ENCODE measurements at places on chromosomes 3 and 15. TPM values are rescaled to one million over a fixed set of nuclear protein-coding genes. Genes with fewer than 3 reads are reported as not detected.

EFHB gene
- 0.17 TPM for total RNA-seq

GRCh38 chr3:111412656-111413055, 129.3 kb upstream of the CD96 start:
- DNase-seq = no peak

GRCh38 chr15:80580106-80580505, 115.0 kb upstream of the ABHD17C start:
- DNase-seq = no peak

FBXL2 gene
- total RNA-seq = not detected

- DNase-seq = no peak
Observed at GRCh38 chr15:67611370-67612369, 69.2 kb downstream of the MAP2K5 start.

DNA sequence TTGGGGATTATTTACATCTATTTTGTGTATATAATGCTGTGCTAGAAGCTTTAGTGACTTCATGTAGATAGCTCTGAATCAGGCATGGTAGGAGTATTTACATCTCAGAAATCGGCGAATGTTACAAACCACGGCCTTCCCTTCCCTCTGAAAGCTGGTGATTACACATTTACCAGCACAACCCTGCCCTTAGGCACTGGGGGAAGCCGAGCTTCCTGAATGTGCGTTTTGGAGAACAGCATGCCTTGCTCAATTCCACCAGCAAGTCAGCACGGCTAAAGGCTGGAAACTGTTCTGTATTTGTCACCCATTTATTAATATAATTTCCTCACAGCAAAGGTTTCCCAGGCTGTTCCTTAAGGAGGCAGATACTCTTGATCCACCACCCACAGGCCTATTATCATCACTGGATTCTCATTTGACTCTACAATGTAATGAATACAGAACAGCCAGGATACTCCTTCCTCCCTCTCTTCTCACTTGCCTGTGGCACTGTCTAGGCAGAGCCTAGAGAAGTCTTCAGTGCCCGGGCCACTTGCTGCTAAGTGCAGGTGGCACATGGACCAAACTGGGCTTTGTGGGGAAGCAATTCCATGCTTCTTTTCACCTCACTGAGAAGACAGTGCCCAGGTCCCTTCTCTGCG, 55.2 kb upstream of the CACNA2D3 start:
- DNase-seq = no peak

GRCh38 chr3:187167777-187168176, 28.5 kb upstream of the RPL39L start:
- DNase-seq = no peak

DNA sequence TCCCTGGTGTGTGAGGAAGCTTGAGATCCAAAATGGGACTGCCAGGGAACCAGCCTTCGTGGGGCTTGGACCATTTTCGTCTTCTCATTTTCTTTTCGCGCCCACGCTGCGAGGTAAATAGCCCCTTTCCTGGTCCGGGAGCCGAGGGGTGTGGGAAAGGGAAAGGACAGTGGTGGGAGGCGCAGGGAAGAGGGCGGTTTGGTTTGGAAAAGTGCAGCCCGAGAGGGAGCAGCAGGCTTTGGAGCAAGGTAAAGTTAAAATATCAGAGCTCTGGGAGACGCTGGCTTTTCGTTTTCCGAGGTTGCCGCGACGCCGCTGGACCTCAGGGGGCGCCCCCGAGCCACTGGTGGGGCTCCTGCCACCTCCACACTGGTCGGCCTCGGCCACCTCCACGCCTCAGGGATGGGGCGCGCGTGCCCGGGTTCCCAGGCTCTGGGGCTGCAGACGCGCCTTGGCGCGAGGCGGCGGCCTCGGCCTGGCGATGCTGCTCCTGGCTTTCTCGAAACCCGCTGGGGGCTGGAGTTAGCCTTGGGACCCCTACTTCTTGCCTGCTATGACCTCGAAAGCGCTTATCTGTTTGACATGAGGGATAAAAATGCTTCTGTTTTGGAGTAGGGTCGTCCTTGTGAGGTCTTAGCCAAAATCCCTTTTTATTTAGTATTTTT, 3.2 kb downstream of the PTPRG start:
- DNase-seq = no peak

- no peak for DNase-seq
Observed at GRCh38 chr3:120393243-120393642, 44.1 kb upstream of the LRRC58 start.

DNA sequence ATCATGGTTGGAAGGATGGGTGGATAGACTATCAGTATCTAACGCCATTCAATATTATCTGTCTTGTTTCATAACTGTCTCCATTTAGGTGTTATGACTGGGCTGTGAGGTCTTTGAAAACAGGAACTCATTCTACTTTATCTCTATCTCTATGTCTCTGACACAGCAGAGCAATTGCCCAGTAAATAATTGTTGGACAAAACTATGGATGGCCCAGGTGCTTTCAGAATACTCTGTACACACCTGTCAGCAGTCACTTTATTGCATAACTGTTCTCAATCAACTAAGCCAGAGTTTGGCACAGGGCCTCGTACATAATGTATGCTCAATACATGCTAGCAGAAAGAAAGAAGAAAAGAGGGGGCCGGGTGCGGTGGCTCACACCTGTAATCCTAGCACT, 210.3 kb downstream of the OPA1 start:
- no peak for DNase-seq

GRCh38 chr3:171270541-171270940, 189.7 kb downstream of the TNIK start:
- no peak for DNase-seq

DNA sequence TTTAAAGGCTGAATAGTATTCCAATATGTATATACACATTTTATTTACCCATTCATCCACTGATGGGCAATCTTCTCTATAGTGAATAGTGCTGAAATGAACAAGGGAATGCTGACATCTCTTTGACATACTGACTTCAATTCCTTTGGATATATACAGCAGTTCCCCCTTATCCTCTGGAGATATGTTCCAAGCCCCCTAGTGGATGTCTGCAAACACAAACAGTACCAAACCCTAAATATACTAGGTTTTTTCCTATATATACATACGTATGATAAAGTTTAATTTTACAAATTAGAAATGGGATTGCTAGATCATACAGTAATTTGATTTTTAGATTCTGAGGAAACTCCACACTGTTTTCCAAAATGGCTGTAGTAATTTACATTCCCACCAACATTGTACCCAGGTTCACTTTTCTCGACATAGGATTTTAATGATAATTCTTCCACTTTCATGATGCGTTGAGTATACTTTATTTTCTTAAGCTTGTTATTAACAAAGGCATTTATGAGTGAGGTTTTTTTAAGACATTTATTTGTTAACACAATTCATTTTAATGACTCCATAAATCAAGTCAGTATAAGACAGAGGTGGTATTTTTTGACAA, 38.2 kb downstream of the VPS13C start:
- DNase-seq = no peak

IQSEC1 gene
- total RNA-seq = 59.5 TPM

PPM1L gene
- 4.6 TPM for total RNA-seq

GRCh38 chr15:55694652-55695150, 48.3 kb downstream of the PRTG start:
- no peak for DNase-seq

DNA sequence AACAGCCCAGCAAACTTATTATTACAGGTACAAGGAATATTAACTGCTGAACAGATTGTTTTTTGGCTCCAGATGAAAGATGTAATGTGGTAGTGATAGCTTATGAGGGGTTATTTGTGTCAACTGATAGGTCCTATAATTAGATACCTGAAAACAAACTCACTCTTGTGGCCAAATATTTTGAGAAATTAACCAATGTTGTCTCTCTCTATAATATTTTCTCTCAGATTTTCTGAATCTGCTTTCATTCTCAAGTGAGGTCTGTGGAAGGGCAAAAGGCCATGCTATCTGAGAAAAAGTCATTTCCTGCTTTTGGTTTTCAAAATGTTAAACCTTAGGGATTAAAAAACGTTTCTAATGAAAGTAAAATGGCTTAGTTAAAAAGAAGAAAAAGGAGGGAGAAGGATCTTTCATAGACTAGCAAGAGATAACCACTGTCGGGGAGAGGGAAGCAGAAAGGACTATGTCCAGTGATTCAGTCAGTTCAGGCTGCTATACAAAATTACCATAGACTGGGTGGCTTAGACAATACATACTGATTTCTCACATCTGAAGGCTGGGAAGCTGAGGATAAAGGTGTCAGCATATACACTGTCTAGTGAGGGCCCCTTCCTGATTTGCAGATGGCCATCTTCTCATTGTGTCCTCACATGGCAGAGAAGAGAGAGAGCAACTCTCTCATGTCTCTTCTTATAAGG, 277.5 kb upstream of the P2RY1 start:
- no peak for DNase-seq

DNA sequence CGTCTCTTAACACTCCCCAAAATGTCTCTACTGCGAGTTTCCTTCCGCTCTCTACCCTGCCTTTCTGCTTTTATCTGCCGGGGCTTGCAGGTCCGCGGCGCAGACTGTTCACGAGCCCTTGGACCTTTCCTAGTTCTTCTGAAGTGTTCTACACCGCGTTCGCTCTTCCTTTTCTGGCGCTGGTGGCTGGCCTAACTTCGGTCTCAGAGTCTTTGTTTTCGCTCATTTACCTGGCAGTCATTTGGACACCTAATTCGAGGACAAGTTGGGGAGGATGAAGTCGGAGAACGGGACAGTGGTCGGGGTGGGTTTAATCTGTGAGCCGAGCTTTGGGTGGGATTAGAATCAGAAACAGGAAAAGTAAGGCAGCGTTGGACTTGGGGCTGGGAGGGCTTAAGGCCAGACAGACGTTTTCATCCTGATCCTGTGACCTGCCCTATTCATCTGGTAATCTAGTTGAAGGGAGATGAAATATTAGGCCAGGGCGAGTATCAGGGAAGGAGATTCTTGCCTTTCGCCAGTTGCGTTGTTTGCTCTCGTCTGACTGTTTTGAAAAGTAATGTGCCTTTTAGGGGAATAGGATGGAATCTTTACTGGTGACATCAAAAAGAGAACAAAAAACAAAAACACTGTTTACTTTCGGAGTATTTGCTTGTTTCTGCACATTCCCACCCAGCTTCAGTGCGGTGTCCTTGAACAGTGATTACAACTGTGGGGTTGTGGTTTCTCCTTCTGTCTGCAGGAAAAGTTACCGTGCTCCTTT, 1.8 kb downstream of the DIPK2A start:
- DNase-seq = no peak

STRIT1 gene
- total RNA-seq = not detected

DNA sequence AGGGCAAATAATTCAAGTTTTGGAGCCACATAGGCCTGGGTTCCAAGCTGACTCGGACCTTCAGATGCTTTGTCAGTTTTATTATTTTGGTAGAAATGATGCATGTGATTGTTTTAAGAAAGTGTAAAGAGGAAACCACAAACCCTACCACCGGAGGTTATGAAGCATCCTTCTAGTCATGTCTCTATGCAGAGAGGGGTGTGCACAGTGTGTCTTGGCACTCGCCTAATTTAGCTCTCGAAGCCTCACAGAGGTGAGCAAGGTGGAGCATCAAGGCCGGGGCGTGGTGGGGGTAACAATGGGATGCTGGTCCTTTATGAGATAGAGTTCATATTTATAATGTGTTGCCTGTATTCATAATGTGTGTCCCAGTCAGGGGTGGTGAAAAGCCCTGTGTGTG, 63.7 kb upstream of the SMAD6 start:
- peak; percentile 46 for DNase-seq
